ENCODE measurements at places on chromosomes 7 and 10.

DNA sequence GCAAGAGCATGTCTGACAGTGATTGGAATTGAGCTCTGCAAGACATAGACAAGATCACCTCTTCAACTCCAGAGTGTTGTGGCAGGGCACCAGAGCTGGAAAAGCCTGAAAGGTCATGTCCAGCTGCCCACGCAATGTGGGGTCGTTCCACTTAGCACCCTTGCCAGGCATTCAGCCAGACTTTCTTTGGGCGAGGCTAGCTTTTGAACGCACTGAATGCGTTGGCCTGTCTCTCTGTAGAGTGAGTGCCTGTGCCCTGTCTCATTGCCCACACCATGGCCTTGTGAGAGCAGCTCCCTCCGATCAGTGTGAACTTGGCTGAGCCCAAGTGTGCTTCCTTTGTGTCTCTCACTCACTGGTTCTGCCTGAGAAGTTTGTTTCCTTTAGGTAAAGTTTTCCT, 23.3 kb downstream of the UBTD1 start:
- no peak for DNase-seq

DNA sequence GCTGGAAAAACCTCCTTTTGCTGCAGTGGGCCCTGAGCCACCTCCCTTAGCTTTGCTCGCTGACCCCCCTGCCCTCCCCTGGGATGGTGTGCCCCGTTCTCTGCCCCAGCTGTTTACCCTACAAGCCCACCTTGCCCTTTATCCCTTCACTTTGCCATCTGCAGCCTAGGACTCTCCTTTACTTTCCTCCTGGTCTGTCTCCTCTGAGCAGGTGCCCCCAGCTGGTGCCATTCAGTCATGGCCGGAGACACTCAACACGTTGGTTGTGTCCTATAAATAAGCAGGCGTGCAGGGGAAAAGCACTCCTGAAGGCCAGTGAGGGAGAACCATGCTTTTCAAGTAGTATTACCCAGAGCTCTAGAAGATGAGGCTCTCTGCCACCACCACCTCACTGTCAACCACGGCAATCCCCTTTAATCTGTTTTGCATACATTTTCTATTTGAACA, 6.1 kb downstream of the RASSF4 start:
- DNase-seq: no peak

DNA sequence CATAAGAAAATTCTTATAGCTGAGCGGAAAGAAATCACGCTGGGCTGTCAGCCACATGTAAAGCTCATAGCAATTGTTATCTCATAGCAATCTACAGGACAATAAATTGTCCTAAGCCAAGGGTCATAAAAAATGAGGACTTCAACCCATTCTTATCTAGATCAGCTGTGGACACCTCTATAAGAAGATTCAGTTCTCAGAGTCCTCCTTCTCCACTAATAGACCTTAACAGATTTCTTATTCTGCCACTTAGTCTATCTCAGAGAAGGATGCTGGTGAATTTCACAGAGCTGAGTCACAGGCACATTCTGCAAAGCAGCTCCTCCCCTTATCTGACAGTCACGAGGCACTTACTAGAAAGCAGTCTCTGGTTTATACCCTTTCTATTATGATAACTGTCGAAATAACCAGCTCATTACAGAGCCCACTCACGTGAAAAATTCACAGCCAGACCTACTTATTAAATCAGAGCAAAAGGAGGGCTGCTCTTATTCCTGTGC, 185.3 kb upstream of the PCLO start:
- DNase-seq: no peak

- DNase-seq: no peak
Measured at GRCh38 chr7:141444961-141445360, 106.2 kb upstream of the AGK start.

DNA sequence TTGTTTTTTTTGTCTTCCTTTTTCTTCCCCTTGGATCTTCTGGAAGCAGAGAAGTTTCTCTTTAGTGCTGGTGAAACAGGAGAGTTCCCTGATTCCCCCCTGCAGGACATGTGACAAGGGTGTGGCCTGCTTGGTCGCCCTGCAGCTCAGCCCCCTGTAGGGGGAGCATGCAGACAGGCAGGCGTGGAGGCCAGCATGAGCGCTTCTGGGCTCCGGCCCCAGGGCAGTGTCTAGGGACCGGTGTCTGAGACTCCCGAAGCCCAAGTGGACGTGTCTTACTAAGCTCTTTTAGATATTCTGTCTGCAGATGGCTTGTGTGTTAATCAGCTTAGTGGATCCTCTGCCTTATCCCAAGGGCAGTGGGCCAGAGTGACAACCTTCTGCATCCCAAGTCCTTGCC, 26.1 kb downstream of the PRSS58 start:
- no peak for DNase-seq

- DNase-seq: no peak
Measured at GRCh38 chr10:71964743-71965515, 734 bp downstream of the CHST3 start.

- DNase-seq: no peak
Measured at GRCh38 chr10:1026578-1026977, 919 bp upstream of the IDI2 start.

- DNase-seq: no peak
Measured at GRCh38 chr10:99708428-99709012, 23.4 kb downstream of the COX15 start.

GRCh38 chr10:124738441-124738840, 5.7 kb downstream of the FAM53B start:
- DNase-seq: no peak

DNA sequence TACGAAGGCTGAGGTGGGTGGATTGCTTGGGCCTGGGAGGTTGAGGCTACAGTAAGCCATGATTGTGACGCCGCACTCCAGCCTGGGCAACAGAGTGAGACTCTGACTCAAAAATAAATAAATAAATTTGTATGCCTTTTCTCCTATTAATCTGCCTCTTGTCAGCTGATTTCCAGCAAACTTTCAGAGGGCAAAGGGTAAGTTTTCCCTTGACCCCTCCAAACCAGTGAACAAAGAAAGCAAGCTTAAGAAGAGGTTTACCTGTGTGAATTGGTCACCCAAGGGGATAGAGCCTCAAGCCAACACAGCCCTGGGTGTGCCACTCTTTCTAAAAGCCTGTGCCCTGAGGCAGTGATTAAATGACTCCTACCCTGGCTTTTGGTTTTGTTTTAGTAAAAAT, 30.8 kb downstream of the GOT1 start:
- no peak for DNase-seq

DNA sequence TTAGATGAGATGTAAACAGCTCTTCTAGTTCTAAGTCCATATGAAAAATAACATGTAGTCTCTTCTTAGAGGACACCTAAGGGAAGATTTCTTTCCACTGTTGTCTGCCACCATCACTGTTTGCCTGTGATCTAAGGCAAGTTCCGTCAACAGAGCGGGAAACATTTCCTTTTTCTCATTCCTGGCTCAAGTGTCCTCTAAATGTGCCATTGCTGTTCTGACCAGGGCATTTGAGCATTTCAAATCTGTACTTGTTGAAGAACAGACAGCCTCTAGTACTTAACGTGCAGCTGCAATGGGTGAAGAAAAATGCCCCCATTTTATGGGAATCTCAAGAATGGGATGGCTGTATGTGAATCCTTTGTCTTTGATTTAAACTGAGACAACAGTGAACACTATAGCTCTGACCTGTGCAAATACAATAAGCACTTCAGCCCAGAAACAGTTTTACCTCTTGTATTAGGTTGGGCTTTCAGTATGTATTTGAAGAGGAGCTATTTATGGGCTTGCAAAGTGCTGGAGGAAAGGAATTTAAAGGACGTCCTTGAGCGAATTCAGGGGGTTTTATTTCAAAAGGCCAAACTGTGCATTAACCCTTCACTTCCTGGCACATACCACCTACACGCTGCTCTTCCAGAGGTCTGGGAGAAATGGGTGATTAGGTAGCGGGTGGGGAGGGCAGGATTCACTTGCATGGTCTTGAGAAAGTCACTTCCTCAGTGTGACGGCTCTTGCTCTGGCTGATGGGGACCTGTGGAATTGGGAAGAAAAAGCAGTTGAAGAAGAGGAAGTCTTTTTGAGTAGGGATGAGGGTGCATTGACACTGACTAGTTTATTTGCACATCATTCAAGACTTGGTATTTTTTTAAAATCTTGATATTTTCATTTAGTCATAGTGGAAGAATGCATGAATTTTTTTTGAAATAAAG, 66.1 kb downstream of the THNSL1 start:
- DNase-seq: no peak

DNA sequence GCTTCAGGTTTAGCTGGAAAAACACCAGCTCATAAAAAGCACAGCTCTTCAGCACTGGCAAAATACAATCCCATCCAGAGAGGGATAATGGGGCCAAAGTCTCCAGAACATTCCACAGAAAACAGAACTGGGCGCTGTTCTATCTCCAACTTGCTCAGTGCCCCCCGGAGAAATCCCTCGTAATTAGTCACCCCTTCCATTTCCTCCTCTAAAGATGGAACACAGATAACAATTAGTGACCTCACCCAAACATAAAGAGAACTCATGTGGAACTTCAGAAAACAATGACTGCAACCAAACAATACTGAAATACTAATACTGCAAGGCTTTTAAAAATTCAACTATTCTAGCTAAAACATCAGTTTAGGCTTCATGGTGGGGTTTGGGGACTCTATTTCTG, 46.3 kb downstream of the KIAA1549 start:
- DNase-seq: no peak

DNA sequence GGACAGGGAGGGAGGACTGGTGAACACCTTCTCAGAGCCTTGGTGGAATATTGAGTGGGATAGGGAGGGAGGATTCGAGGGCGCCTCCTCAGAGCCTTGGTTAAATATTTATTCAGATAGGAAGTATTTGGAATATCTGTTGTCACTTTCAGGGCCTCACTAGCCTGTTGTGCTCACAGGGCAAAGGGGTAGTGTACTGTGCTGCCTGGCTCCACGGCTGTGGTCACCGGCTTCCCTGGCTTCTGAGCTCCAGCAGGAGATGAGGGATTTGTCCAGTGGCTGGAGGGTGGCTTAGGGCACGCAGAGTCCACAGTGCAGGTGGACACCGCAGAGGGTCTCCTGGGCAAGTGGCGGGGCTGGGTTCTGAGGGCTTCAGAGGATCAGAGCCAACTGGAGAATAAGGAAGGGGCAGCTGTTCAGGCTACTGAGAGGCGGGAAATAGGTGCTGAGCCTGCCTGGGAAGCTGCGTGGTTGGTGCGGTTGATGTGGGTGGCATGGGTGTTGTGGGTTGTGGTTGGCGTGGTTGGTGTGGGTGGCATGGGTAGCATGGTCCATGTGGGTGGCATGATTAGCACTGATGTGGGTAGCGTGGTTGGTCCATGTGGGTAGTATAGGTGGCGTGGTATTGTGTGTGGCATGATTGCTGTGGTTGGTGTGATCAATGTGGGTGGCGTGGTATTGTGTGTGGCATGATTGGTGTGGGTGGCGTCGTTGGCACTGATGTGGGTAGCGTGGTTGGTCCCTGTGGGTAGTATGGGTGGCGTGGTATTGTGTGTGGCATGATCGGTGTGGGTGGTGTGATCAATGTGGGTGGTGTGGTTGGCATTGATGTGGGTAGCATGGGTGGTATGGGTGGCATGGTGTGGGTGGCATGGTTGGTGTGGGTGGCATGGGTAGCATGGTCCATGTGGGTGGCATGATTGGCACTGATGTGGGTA, 16.7 kb downstream of the INPP5A start:
- no peak for DNase-seq

GRCh38 chr10:116103668-116104067, 169.3 kb downstream of the GFRA1 start:
- no peak for DNase-seq

- no peak for DNase-seq
Measured at GRCh38 chr10:16904639-16905061, 87.4 kb upstream of the RSU1 start.

GRCh38 chr10:6625428-6625827, 45.4 kb upstream of the PRKCQ start:
- DNase-seq: no peak

DNA sequence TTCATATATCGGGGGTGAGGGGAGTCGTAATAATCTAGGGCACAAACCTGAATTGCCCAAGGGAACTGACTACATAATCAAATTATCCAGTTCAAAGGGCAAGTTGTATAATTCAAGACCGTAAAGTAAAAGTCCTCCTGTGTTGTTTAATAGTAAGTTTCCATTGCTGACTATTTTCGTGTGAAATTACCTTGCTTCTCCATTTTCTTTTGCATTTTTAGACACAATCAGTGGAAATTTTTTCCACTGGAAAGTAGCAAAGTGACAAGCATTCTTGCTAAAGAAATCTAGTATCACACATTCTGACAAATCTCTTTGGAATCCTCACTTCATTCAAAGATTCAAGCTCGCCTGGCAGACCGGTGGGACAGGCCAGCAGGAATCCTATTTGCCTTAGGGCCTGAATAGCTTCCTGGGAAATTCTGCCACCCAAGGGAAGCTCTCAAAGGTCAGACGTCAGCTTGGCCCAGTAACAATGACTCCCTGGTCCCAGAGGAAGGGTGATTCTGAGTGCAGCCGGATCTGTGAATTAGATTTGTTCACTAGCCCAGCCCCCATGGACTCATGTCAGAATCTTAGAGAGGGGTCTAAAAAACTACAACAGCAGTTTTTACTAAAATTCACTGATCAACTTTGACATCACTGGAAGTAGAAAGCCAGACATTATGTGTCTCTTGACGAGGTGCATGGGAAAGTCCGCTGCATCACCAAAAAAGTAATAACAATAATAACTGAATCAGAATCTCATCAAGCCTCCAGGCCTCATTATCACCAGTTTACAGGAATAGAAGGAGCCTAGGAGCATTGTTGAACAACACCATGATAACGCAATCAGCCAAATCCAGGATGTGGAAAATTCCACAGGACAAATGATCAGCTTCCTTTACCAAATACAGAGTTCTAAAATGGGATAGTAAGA, 161.0 kb downstream of the SKIDA1 start:
- no peak for DNase-seq

DNA sequence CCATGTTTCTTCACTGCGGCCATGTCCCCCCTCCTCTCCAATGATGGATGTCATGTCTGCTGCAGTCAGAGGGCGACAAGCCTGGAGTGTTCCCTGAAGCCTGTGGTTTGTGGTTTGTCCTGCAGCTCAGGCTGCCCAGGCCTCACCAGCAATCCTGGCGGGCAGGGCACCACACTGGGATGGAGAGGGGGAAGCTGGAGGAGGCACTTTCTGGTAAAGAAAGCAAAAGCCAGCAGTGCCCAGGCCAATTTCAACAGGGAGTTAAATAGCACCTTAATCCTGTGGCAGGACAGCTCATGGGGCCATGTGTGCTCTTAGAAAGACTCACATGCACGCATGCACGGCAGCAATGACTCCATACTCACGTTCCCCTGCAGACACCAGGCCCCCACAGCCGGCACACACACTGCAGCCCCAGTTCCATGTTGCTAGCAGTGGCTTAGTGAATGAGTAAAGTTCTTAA, 158.3 kb downstream of the EGFR start:
- no peak for DNase-seq

DNA sequence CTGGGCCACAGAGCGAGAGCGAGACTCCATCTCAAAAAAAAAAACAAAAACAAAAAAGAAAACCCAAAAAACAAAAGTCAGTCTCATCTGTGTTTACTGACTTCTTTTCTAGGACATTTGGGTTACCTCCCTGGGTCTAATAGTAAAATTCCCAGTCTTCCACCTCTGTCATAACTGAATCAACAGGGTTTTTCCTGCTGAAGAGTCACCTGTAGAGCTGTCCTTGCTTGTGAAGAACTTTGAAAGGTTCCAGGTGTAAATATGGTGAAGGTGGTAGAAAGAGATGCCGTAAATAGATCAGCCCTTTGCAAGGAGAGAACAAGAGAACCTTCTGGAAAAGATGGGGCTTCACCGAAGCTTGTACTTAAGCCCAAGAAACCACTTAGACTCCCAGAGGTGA, 112.7 kb upstream of the BTBD16 start:
- no peak for DNase-seq

Data from activated CD4-positive, alpha-beta T cell treated with anti-CD3 and anti-CD28 coated beads, Interleukin-2, amount 50 U/mL, for 16 hours (primary cell).